CD4-positive, alpha-beta T cell treated with Interleukin-6 at 100 ng/mL for 8 hours (primary cell): ENCODE measurements at places on chromosomes 2 and 18.

DNA sequence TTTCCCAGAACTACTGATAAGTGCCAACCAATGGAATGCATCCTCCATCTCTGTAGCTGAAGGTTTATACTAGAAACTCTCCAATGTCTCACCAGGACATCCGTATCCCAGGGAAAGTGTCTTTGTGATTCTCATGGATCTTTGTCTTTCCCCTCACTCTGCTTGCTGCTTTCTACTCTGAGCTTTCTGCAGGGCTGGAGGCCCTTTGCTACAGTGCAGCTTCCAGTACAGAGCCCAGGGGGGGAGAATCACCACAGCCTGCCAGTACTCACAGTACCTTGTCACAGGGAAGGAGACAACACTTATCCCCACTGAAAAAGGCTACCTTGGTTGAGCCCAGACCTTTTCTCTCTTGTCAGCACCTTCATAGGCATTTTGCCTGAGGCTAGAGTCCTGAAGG, 627.0 kb downstream of the CNTNAP5 start:
- DNase-seq = no peak

DNA sequence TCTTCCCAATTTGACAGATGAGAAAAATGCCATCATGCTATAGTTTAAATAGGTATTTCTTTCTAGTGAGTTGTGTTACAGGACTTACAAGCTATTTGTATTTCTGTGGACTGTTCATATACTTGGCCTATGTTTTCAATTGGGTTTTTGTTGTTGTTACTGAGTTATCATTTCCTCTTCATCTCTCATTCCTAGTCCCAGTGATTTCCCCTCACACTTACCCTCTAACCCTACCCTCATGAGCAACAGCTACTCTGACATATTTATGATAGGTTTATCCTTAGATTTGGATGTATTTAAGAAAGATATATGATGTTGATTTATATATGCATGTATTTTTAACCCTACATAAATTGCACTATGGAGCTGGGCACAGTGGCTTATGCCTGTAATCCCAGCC, 10.9 kb upstream of the PSD4 start:
- no peak for DNase-seq

DNA sequence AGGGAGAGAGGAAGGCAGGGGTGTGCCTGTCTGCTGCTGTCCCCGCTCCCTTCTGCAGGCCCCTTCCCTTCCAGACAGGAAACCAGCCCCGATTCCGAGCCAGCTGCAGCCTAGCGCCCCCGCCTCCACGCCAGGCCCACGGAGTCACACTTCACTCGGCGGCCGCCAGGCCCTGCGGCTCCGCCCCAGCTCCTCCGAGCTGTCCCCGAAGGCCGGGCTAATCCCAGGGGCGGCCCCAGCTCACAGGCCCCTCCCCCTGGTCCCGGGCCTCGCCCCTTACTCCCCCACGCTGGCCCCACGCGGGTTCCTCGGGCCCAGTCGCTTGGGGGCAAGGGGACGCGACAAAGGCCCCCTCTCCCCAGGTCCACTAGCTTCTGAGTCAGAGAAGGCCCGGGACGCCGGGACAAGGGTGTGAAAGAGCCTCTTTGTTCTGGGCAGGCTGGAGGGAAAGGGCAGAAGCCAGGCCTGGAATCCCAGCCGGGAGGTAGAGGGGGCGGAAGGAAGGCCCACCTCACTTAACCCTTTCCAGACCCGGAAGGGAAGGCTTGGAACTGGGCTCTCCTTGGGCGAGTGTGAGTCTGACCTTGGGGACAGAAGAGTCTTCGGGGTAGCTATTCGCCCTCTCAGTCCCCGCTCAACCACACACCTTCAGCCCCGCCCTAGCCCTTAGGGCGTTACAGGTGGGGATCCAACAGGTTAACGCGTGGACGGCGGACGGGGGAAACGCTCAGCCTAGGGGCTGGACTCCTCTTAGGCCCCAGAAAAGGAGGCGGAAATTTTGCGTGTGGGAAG, 1.2 kb downstream of the RTKN start:
- DNase-seq = no peak

- no peak for DNase-seq
Measured at GRCh38 chr2:106030287-106031268, 163.5 kb downstream of the UXS1 start.

DNA sequence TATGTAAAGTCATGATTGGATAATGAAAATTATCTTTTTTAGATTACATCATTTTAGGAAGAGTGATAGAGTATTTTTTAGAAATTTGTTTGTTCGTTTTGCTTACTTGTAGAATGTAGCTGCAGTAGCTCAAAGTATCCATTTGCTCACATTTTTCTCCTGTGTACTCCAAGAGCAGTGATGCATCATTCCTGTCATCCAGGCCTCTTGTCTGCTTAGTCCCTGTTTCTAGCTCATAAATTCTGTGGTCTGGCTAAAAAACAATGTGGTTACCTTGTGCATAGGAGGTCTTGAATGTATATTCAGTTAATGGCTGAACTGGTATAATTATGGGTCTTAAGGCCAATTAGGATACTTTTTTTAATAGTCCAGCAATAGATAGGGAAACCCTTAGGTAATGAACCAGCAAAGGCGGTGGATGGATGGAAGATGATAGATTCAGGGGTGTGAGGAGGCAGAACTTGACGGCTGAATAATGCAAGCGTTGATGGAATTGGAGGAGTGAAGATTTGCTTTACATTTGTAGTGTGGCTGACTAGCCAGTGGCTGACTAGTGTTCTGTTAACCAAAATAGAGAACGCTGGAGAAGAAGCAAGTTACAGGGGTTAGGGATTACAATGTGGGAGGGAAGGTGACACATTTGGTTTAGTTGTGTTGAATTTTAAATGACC, 145.0 kb downstream of the ZNF407 start:
- no peak for DNase-seq
